Right forelimb (tissue), 1 donor: ENCODE measurements at places on chromosomes 2 and 18.

- DNase-seq: no peak
These were observed 250.6 kb downstream of the RPRM start for GRCh38 chr2:153227981-153228380.

GRCh38 chr2:146068051-146068450 is 1548.1 kb upstream of the ZEB2 start:
- DNase-seq: no peak

GRCh38 chr2:26610504-26611335 is 30.4 kb downstream of the CIB4 start:
- DNase-seq: no peak

DNA sequence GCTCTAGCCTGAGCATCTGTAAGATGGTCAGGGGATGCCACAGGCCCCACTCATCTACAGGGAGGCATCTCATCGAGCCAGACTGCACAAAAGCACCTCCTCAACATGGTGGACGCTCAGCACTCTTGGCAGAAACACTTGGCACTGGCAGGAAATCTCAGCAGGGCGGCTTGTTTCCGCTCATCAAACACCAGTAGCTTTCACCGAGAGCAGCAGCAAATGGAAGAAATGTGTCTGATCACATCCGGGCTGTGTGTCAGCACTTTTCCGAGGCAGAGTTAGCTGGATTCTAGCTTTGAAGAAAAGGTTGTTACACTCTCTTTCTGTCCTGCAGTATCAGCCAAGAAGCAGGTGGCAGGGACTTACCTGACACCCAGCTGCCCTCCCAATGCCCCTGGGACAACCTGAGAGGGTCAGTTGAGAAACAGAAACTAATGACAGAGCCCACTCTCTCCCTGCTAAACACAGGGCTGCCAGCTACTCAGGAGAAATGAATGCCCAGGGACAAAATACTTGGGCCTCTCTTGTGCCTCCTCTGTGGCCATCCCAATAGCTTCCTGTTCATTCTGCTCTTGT is 68.9 kb upstream of the FZD7 start:
- DNase-seq: no peak

- DNase-seq: no peak
These were observed 11.2 kb downstream of the SLC66A2 start for GRCh38 chr18:79940126-79940813.

GRCh38 chr18:50879302-50880118 is 592 bp downstream of the ME2 start:
- no peak for DNase-seq

DNA sequence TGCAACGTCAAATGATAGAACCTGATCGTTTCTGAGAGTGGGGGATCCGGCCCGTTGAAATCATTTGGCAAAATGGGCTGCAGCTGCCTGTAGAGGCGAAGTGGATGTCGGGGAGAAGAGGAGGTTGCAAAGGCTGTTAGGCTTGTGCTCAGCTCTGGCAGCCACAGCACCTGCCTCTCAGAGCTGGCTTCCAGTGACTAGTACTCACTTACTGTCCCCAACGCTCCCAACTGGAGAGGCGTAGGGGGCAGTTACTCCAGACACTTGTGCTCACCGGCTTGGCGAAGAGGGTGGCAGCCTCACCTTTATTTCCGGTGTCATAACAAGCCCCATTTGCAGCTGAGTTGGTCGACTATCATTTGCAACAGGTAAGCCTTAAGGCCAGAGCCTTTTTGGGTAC is 37.9 kb downstream of the NCK2 start:
- DNase-seq: no peak

DNA sequence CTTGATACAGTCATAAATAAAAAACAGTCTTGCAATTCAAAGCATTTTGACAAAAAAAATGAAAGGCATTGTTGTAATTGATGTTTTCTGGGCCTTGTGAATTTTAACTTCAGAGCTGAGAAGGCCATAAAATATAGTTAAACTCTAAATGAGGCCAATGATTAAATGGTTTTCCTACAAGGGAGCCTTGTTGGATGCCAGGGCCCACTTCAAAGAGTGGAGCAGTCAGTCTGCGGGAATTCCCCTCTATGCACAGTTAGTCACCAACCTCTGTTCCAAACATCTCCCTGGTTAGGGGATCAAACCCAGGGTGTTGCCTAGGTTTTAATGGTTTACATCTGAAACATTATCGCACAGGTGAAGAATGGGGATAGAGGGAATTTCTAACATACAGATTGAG is 143.4 kb downstream of the NCKAP5 start:
- no peak for DNase-seq

GRCh38 chr18:21911551-21911950 is 171.0 kb downstream of the MIB1 start:
- DNase-seq: no peak

GRCh38 chr2:156399950-156400705 is 36.1 kb upstream of the GPD2 start:
- DNase-seq: peak; percentile 88

GRCh38 chr2:222582928-222583327 is 73.0 kb downstream of the FARSB start:
- no peak for DNase-seq

DNA sequence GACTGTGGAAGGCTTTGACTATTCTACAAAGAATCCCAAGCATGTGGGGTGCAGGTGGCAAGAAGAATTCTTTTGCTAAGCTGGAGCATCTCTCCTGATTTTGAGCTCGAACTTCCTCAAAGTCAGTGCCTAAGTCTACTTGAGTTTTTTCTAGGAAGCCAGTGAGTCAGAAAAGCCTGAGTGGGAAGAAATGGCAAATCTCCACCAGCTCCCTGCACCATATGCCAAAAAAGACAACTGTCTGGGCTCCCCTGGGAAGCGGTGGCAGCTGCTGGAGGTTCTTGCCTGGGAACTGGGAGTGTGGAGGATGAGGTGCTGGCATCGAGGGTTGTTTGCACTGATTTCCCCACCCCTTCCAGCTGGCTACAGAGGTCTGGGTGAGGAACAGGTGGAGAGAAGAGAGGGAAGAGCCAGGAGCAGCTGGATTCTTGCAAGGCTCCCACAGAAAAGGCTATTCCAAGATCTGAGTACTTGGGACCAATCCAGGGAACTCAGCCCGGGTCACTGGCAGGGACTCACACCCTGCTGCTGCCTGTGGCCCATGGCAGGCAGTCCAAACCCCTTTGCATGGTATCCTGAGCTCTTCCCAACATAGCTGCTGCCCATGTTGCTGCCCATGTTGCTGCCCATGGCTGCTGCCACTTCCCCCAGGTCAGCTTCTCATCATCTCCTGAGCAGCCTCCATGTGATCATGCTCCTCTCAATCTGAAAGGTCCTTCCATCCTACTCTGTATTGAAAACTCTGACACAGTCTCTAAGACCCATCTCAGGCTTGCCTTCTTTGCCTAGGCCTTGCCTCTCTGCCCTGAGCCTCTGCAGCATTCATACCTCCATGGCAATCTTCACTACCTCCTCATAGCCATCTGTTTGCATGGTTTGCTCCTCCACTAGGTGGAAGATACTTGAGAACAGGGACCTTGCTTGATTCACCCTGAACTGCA is 128.3 kb upstream of the SPATS2L start:
- peak; percentile 81 for DNase-seq

- DNase-seq: no peak
These were observed 72.1 kb downstream of the OSBPL6 start for GRCh38 chr2:178266445-178266844.

- no peak for DNase-seq
These were observed 254.3 kb downstream of the XIRP2 start for GRCh38 chr2:167142554-167142953.

DNA sequence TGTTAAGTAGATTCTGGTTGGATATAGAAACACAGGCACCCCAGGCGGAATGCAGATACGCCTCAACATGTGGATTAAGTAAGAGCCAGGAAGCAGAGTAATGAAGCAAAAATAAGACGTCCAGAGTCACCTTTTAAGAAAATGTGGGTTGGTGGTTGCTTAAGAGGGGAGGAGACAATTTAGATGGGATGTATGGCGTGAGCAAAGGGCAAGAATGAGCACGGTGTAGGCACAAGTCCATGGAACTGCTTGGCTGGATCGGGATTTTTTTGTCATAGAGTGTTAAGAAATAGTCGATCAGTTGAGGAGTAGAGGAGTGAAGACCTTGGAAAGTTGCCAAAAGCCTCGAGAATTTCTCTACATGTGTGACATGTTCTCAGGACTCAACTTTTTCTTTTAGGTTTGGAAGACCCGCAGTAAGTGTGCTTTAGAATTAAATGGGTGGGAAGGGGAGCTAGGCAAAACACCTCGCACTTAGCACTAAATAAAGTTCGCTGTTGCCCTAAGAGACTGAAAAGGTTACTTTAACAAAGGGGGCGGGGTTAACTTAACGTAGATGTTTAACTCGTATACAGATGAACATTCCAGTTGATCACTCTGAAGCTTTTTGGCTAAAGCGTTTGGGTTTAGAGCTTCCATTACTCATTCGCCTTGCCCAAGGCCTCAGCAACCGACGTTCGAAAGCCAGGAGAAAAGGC is 716 bp upstream of the SLC39A10 start:
- peak; percentile 43 for DNase-seq

GRCh38 chr2:172098287-172098649 is 4.4 kb downstream of the DLX2 start:
- DNase-seq: no peak

DNA sequence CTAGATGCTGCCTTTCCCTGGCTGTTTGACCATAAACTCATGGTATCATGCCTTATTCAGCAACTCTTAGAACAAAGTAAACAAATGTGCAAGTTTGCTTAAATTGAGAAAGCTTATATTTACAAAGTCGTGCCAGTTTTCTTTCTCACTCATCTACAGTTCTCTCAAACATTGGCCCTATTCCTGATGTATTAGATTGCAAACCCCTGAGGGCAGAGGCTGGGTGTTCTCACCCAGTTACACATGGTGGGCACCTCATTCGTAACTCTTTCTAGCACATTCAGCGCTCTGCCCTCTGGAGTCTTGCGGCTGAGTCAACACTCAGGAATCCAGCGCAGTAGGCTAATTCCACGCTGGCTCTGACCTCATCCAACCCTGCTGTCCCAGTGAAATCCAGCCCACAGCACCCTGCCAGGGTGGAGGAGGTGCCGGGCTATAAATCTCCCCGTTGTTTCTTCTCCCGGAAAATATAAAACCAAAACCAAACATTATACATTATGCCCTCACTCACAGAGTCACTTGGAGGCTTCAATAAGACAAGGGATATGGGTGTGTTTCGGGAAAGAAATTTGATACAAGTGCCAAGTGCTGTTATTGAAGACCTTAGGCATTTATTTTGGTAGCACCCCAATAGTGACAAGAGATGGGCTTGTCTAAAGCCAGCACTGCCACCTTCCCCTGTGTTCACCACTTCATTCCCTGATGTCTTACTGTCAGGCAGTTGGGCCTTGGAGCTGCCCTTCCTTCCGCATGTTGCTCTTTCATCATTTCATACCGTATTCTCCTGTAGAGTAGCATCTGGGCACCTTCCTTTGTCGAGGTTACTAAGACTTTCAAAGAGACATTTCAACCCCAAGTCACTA is 287.4 kb downstream of the PRKCE start:
- no peak for DNase-seq

- no peak for DNase-seq
These were observed 22.9 kb downstream of the GRHL1 start for GRCh38 chr2:9974343-9974742.

DNA sequence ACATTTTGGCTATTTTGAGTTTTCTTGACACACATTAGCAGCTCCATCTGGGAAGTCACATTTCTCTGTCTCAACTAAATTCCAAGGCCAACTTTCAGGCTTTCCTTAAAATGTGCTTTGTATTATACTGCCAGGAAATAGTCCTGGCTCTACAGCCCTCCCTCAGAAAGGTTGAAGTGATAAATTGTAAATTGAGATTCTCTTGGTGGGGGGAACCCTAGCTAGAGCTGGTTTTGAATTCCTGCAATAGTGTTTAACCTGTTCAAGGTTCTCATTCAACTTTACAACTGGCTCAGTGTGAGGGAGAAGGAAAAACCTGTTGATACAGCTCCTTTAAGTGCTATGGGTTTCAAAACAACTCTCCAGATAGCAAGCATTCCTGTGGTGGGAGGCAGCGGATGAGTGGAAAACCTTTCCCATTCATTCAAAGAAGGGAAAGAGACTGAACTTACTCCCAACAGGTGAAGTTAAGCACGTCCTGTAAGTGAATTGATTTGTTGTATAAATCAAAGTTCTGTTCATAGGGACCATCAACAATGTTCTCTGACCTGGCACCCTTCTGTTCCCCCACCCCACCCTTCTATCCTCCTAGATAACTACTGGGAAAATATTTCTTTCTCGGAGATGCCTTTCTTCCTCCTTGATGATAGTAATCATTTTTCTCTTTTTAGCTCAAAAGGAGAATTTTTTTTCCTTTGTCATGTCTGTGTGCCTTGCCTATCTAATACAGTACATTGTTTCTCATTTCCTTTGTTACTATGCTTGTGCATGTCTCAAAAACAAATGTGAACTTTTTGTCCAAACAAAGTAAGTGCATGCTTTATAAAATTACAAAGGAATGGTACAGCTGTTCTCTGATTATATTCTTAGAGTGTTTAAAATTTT is 44.2 kb upstream of the SLC39A10 start:
- no peak for DNase-seq

- DNase-seq: no peak
These were observed 20.7 kb downstream of the LGALSL start for GRCh38 chr2:64474636-64475035.

- peak; percentile 59 for DNase-seq
These were observed 165.7 kb upstream of the SLC14A2 start for GRCh38 chr18:45449418-45450227.

DNA sequence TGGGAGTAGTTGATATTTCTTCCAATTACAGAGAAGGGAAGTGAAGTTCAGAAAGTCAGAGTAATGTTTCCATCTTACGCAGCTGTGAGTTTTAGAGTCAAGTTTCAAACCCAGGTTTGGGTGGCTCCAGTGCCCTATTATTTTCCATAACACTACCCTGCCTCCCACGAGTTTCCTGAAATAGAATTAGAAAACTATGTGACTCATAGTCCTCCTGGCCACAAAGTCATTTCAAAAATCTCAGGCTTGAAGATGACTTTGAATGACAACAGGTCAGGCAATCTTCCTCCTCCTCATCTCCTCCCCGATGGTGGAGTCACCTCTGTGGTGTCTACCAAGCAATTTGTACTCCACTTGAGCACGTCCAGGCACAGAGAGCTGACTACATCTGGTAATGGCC is 212.3 kb upstream of the TRIB2 start:
- no peak for DNase-seq

GRCh38 chr2:232431705-232432590 is 24.0 kb upstream of the ALPI start:
- DNase-seq: no peak

DNA sequence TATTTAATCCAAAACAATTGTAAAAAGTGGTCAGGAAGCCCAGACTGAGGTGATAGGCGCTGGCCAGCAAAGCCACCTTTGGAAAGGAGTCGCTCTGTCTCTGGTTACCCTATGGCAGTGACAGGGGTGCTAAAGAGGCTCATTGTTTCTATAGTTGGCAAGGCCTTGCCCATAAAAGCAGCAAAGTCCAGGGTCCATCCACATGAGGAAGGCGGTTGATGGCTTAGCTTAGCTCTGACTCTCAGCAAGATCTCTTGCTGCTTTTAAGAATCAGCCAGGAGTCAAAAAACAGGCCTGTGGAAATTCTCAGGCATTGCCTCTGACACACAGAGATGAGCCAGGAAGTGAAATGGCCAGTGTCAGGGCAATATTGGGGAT is 57.8 kb upstream of the CYP26B1 start:
- DNase-seq: no peak
